ENCODE measurements at places on chromosomes 1 and 21.
A peak's percentile ranks its signal among the peaks of the same experiment; 100 is the strongest.

- DNase-seq, result peak; percentile 11
Measured at GRCh38 chr21:32484706-32485380, 72.3 kb downstream of the EVA1C start.

- DNase-seq, result no peak
Measured at GRCh38 chr1:83691953-83692500, 306.9 kb downstream of the TTLL7 start.

GRCh38 chr1:103002005-103002404, 106.3 kb downstream of the COL11A1 start:
- DNase-seq, result no peak

DNA sequence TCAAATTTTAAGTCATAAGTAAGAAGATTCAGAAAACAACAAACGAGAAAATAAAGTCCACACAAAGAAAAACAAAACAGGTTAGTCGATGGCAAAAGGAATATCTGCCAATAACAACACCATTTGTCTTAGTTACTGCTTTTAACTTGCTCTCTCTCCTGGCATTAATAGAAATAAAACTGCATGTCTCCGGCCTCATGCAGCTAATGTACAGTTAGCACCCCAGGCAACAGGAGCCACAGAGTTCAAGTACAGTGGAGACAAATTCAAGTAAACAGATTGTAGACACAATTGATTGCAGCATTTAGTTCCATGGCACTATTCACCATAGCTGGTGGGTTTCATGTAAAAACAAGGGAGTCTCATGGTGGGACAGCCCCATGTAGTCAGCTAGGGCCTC, 33.5 kb downstream of the SUSD4 start:
- DNase-seq, result no peak

GRCh38 chr1:198549866-198550265, 9.4 kb upstream of the ATP6V1G3 start:
- DNase-seq, result no peak

DNA sequence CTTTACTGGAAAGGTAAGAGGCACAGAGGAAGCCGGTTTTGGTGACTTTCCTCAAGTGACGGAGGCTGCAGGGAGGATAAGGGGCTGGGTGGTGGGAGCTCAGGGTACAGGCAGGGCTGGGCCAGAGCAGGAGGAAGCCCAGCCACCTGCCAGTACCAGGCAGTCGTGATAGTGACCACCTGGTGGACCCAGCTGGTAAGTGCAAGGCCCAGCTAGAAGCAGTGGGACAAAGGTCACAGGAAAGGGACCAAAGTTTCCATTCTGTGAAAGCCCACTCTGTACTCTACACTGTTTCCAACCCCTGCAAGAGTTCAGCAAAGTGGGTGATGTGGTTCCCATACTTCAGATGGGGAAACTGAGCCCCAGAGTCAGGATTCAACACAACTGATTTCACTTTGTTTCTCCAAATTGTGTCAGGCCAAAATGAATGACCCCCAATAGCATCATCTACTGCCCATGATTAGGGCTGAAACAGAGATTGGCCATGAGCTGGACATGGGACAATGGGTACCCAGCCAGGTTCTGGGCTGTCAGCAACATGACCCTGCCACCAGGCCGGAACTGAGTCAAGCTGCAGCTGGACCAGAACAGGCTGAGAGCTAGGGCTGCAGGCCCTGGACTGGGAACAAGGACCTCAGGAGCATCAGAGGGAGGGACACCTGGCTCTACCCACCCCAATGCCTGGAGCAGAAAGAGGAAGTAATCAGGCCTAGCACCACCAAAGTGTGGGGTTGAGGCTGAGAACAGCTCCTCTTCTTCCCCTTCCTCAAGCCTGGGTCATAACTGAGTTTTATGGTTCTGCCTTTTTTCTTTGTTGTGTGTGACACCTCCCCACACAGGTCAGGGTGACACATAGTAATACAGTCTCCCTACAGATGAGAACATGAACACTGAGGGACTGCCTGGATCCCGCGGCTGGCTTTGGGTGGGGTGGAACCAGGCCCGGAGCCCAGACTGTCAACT, 50.2 kb downstream of the KCNN3 start:
- DNase-seq, result peak; percentile 19

DNA sequence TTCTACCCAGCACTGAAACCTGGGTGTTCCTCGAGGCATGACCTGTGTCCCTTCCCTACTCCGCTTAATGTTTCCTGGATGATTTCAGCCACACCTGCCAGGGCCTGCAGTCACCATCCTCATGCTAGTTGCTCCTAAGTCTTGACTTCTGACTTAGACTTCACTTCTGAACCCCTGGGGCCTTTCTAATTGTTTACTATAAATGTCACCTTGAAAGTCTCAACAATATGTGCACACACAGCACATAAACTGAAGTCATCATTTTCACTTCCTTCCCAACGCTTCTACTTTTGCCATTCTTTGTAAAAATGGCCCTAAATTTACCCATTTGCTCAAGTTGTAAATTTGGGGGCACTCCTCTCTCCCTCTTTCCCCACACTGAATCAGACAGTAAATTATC, 141.1 kb downstream of the DYRK1A start:
- DNase-seq, result no peak

Data from CD4-positive, alpha-beta T cell treated with Interleukin-1 beta for 1 hour (primary cell).